ENCODE measurements at places on chromosomes 3 and 15.

DNA sequence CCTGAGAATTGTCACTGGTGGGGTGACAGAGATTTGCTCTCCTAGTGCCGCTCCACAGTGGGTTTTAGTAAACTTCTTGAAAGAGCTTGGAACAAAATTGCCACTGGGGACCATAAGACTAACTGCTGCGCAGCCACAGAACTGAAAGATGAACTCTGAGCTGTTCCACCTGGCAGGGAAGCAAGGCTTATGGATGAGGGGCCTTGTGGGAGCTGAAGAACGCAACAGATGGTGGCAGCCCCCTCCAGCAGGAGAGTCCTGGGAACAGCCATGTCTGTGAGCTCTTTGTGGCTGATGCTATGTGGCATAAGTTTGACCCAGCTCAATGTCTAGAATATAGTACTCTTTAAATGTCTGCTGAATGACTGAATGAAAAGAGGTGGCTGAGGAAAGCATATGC is 66.8 kb upstream of the C2CD4B start:
- no peak for DNase-seq

DNA sequence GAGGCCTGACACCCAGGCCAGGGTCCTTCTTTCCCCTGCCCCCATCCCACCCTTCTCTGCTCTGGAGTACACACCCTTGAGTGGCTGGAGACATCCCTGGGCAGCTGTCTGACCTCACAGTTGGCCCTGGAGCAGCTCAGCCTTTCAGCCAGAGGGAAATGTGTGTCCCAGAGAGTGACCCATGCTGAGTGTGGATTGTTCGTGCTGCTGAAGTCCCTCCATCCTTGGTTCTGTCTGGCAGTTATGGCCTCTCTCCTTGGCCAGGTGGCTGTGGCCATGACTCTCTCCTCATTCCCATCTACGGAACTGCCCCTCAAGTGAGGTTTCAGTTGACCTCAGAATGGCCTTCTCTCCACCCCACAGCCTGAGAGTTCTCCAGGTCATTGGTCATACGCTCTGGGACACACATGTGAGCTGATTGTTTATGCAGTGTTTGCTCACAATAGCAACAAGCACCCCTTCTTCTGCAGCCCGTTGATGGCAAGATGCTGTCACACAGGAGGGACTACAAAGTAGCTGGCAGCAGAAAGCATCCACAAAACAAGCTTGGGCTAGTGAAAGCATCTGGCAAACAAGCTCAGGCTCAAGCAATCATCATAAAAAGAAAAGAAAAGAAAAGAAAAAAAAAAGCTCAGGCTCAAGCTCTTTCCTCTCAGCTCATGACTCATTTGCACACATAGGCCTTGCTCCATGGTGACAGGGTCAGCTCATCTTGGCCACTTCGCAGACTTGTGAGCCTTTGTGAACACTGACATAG is 55.3 kb upstream of the ITGA11 start:
- no peak for DNase-seq

GRCh38 chr3:67947808-67948508 is 293.5 kb upstream of the SUCLG2 start:
- DNase-seq = peak; percentile 87

DNA sequence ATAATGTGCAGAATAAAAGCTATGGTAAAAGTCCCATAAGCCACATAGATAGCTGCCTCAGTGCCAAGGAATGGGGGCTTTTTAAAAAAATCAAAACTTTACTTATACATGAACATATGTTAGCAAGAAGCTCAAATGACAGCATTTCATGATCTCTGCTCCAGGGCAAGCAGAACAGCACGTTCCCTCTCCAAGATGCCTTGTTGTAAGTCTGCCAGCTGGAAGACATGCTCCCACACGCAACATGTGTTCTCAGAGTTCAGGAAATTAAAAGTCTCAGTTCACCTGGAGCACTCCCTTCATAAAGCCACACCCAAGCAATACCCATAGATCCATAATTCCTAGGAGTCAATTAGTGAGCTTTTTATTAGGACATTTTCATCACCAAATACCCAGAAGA is 52.2 kb downstream of the ABI3BP start:
- no peak for DNase-seq

- no peak for DNase-seq
Observed at GRCh38 chr15:74727727-74728126, 2.4 kb upstream of the CYP1A1 start.

GRCh38 chr3:15933439-15934139 is 135.8 kb upstream of the ANKRD28 start:
- no peak for DNase-seq

GRCh38 chr3:299590-300301 is 103.2 kb downstream of the CHL1 start:
- DNase-seq = no peak

DNA sequence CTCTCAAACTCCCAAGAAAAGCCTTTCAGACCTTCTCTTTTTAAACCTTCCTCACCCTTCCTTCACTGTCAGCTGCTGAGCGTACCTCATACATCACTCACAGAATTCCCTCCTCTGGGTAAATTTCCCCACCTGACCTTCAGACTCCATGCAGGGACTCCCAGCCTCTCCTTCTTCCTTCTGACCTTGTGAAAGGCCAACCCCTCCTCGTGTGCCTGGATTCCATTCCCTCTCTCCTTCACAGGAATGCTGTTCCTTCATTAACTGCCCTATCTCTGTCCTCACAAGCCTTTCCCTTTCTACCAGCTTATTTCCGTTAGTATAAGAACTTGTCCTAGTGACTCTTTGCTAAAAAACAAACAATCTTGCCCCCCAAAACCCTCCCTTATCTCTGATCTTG is 69.7 kb upstream of the MME start:
- DNase-seq = no peak

GRCh38 chr3:133492159-133492741 is 81.2 kb upstream of the CDV3 start:
- DNase-seq = peak; percentile 6

DNA sequence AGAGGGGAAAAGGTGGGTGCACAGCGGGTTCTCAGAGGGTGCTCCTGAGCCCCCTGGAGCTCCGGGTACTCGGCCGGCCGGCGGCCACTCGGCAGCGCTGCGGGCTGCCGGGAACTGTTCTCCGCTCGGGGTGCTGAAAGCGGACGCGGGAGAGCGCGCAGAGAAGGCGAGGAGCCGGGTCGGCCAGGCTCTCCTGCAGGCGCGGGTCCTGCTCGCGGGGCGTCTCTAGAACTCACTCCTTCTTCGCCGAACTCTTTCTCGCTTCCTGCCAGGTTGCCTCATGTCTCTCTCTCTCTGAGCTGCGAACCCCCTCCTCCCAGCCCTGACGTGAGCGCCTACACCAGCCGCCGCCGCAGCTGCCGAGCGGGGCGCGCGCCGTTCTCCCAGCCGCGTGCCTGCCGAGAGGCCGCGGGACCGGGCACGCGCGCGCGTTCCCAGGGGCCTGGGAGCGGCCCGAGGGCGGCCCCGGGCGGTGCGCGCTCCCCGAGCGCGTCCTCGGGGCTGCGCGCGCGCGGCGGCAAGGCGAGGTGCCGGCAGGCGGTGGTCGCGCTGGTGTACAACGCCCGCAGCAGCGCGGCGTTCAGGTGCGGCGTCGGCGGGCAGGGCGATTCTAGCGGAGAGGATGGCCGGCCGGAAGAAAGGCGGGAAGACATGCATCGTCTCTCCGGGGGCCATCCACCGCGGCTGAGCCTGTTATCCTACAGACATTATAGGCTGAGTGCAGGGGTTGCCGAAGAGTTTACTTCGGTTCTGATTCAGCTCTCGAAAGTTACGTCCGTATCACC is at the start of gene PEX5L:
TSS of gene PEX5L (minus strand) at position 267 of the 785 bp plus-strand sequence. CDS start 338 bp downstream, outside the sequence.
- peak; percentile 18 for DNase-seq

- no peak for DNase-seq
Observed at GRCh38 chr15:33454346-33454745, 143.6 kb downstream of the RYR3 start.

DNA sequence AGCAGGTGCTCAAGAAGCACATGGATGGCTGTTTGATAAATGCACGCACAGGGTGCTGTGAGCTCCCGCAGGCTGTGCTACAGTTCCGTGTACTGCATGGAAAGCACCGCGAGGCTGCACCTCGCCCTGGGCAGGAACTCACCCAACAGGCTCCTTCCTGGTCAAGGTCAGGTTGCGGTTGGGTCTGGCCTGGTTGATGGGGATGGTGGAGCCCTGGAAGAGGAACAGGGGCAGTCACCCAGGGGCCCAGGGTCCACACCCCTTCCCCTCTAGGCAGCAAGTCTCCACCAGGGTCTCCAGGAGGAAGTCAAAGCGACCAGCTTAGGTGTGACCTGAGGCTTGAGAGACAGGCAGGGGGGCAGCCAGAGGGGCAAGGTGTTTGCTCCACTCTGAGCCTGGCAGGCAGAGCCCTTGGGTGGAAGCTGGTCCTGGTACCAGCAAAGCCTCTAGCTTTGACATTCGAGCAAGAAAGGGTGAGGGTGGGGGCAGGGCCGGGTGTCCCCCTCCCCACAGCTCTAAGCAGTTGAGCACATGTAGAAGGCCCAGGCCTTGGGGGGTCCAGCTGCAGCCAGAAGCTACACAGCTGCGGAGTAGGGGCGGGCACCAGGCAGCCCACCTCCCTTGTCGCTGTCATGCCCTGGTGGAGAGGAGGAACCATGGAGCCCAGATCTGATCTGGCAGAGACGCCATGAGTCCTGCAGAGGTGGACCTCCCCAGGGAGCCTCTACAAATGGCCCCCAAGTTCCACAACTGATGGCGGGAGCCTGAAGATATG is 46.3 kb upstream of the SLC41A3 start:
- DNase-seq = no peak

GRCh38 chr3:53748512-53749271 is 97.5 kb downstream of the CHDH start:
- DNase-seq = no peak

GRCh38 chr3:178699810-178700209 is 163.6 kb downstream of the KCNMB2 start:
- DNase-seq = no peak

DNA sequence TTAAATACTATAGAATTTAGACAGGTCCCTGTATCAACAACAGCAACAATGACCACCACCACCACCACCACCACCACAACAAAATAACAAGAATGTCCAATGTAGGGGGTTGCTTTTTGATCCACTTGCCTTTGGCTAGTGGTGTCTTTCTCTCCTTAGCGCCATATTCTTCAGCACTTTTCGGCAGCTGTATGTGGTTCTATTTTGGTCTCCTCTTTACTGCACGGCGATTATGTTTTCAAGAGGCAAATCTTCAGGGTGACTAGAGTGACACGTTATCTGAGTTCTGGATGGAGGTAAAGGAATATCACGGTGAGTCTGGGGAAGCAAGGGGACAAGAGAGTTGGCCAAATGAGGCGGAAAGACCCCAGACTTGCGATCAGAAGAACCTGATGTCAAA is 56.1 kb downstream of the ST6GAL1 start:
- DNase-seq = no peak

GRCh38 chr3:171286580-171287249 is 173.5 kb downstream of the TNIK start:
- DNase-seq = no peak

GRCh38 chr15:71362556-71362955 is 247.3 kb downstream of the THSD4 start:
- no peak for DNase-seq

DNA sequence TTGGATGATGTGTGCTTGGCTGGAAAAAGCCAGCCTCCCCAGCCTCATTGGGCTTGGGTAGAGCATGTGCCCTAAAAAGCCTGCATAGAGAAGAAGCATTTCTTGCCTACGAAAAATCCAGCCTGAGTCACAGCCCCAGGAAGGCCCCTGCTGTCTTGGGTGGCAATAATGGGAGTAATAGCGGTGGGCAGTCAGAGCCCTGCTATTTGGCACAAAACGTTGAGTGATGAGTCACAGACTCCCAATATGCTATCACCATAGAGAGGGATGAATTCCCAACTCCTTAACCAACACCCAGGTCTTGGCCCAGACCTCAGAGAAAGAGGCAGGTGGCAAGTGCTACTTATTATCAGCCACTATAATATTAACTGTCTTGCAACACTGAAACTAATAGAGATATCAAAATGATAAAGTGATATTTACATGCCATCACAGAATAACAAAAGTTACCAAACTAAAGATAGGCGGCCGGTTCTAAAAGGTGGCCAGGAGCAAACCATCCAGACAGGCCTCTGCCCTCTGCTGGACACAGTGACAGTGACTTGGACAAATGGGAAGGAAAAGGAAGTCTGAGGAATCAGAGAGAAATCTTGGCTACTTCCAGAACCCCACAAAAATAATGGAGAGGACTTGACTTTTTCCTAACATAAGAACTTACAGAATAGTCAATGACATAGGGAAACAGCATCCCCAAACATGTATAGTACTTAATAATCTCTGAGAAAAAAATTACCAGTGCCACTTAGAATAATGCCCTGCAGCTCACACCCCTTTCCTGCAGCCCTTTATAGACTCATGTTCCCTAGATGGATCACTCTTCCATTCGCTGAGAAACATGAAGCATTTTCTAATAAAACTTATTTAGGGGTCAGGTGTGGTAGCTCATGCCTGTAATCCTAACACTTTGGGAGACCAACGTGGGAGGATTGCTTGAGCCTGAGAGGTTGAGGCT is 51.9 kb upstream of the MUC13 start:
- DNase-seq = no peak

- no peak for DNase-seq
Observed at GRCh38 chr3:43423142-43423541, 136.8 kb downstream of the SNRK start.

DNA sequence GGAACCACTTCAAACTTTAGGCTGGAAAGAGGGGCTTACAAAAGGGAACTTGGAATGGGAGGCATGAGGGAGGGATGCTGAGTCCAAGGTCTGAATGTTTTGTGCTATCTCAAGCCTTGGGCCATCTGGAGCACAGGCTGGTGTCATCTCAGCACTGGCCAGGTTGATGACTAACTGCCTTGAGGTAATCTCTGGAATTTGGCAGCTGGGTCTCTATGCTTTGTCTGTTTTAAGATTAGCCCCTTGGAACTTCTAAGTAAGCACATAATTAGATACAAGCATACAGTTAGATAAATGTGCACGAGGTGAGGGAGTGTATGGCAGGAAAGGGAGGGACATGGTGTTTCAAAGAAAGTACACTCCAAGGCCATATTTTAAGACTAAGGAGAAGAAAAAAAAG is 252.4 kb upstream of the CCDC54 start:
- DNase-seq = no peak

GRCh38 chr15:31463521-31464102 is 137.0 kb downstream of the KLF13 start:
- DNase-seq = no peak

- no peak for DNase-seq
Observed at GRCh38 chr15:35330048-35330695, 215.8 kb downstream of the DPH6 start.

DNA sequence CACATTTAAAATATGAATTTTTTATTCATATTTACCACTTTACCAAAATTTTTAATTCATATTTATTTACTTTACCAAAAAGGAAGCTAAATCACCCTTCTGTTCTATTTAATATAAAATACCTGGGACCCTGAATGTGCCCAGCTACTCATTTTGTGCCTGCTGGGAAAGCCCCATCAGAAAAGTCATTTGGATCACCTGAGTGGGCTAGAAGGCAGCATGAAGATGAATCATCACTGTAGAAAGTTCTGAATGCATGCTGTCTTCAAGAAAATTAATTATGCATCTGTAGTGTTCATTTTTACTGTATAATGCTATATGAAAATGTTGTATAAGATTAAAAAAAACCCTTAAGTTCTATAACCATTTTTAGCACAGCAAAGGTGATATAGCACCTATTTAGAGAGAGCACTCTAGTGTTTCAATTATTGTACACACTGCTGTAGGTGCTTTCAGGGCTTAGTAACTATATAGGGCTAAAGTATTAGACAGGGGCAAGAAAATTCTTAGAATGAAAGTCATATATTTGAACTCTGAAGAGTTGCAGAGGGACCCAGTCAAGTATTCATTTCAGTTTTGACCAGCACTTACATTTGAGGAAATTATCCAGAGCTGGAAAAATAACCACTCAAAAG is 175.1 kb downstream of the NFKBIZ start:
- no peak for DNase-seq

- no peak for DNase-seq
Observed at GRCh38 chr3:19931767-19932188, 2.2 kb downstream of the EFHB start.

Data from naive thymus-derived CD8-positive, alpha-beta T cell (primary cell).